ENCODE measurements at places on chromosomes 5 and 9. TPM values are rescaled to one million over a fixed set of nuclear protein-coding genes. Genes with fewer than 3 reads are reported as not detected.

ANKRD55 gene
- not detected for polyA plus RNA-seq

CATSPER3 gene
- polyA plus RNA-seq = 0.37 TPM

LRRTM2 gene
- 0.38 TPM for polyA plus RNA-seq

TTC16 gene
- 0.05 TPM for polyA plus RNA-seq

SH3GL2 gene
- polyA plus RNA-seq = 0.05 TPM

GRCh38 chr5:111973961-111974360 lies 217.0 kb upstream of the NREP start:
- H3K4me1 ChIP-seq = peaks cover 13% of the 10 kb centered on the region
- H3K36me3 ChIP-seq = no peaks in the 10 kb centered on the region
- no peak for DNase-seq
- H3K27me3 ChIP-seq = no peaks in the 10 kb centered on the region
- H3K4me3 ChIP-seq = no peak overlapping the region
- no peak overlapping the region for H3K27ac ChIP-seq

- no peak for DNase-seq
- peaks cover 15% of the 10 kb centered on the region for H3K36me3 ChIP-seq
- no peak overlapping the region for H3K4me3 ChIP-seq
- H3K4me1 ChIP-seq = peaks cover 6% of the 10 kb centered on the region
Measured at GRCh38 chr5:138853132-138853531, 22.0 kb downstream of the LRRTM2 start.

DNA sequence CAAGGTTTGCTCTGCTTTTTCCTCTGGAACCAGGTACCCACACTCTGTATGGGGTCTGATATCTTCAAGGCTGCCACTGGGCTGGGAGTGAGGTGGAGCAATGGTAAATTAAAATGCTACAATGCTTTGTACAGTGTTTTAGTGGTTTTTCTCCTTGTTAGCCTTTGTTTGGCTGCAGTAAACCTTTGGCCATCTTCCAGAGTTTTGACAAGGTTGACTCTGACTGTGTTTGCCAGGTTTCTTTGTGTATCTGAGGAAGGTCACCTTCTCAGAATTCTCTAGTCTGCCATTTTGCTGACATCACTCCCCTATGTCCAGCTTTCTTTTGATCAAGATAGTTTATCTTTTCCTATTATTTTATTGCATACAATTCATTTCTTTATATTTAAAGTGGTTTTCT lies 11.2 kb downstream of the SPATA31D1 start:
- H3K27ac ChIP-seq = no peak overlapping the region
- no peak overlapping the region for H3K4me3 ChIP-seq
- H3K4me1 ChIP-seq = no peaks in the 10 kb centered on the region
- H3K27me3 ChIP-seq = no peaks in the 10 kb centered on the region

- no peaks in the 10 kb centered on the region for H3K27me3 ChIP-seq
- DNase-seq = no peak
- H3K4me1 ChIP-seq = no peaks in the 10 kb centered on the region
- no peaks in the 10 kb centered on the region for H3K36me3 ChIP-seq
- no peak overlapping the region for H3K4me3 ChIP-seq
Measured at GRCh38 chr5:22514231-22514630, 338.9 kb downstream of the CDH12 start.

- no peak overlapping the region for H3K4me3 ChIP-seq
- DNase-seq = no peak
- H3K27ac ChIP-seq = no peak overlapping the region
Measured at GRCh38 chr9:20464242-20464641, 158.1 kb downstream of the MLLT3 start.

DNA sequence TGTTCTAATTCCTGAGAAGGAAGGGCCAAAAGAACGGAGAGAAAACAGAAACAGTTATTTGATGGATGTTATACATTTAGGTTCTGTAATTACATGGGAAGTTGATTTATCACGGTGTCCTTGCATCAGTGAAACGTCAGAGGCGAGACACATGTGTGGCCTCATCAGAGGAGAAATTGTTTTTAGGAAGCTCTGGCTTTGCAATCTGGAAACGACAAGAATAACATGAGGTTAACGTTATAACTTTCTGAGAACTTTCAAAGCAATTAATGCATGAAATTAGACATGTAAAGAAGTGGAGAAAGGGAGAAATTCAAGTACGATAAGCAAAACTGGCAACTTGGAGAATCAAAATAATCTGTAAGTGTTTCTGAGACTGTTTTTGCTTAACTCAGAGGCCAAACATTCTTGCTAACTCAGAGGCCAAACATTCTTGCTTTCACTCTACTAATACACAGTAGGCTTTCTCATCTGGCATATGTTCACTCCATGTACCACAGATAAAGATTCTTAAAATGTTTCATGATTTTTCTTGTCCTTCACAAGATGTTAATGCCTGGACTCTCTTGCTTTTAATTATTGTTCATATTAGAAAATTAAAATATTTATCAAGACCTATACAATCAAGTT lies 933.0 kb downstream of the TLE4 start:
- DNase-seq = no peak
- no peak overlapping the region for H3K4me3 ChIP-seq
- no peak overlapping the region for H3K27ac ChIP-seq

DNA sequence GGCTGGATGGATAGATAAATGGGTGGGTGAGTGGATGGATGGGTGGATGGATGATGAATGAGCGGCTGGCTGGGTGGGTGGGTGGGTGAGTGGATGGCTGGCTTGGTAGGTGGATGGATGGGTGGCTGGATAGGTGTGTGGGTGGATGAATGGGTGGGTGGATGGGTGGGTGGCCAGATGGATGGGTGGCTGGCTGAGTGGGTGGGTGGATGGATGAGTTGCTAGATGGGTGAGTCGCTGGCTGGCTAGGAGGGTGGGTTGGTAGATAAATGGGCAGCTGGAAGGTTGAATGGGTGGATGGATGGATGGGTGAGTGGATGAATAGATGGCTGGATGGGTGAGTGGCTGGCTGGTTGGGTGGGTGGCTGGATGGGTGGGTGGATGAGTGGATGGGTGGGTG lies 27.9 kb upstream of the CEP72 start:
- H3K27me3 ChIP-seq = peaks cover 16% of the 10 kb centered on the region
- H3K4me1 ChIP-seq = no peaks in the 10 kb centered on the region
- H3K36me3 ChIP-seq = no peaks in the 10 kb centered on the region
- DNase-seq = no peak

DNA sequence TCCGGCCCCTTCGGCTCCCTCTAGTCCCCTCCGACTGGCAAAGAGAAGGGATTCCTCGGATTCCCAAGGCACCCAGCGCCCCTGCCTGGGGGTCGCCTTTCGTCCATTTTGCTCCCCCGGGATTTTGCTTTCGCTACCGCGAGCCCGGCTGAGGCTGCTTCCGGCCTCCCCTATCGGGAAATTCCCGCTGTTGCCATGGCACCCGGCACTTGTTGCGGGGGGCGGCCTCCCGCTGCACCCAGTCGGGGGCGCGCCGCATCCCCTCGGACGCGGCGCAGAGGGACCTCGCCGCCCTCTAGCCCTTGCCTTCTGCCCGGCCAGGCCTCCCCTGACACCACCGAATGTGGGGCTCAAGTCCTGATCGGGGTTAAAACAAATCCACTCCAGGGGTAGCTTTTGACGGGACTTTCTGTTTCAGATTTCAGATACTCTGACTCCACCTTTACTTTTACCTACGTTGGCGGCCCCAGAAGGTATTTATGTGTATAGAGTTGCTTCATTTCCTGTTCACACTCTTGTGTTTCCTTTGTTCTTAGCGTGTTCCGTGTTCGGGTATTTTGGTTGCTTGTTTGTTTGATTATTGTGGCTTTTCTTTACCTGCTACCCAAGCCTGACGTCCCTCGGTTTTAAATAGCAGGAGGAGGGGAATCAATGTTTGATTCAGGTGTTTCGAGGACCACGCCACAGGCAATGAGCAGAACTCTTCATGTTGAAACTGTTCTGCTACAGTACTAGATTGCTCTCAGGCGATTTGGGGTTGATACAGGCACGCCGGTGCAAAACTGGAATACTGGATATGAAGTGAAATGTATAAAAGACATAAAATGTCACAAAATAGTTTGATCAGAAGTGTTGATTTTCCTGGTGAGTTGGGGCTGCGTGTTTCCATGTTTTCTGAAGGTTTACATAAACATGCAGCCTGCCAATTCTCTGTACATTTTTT lies 1.5 kb downstream of the PARP8 start:
- peaks cover 3% of the 10 kb centered on the region for H3K4me1 ChIP-seq
- H3K36me3 ChIP-seq = no peaks in the 10 kb centered on the region
- peak overlapping the region; percentile 92 for H3K4me3 ChIP-seq
- peak overlapping the region; percentile 50 for H3K27ac ChIP-seq

DNA sequence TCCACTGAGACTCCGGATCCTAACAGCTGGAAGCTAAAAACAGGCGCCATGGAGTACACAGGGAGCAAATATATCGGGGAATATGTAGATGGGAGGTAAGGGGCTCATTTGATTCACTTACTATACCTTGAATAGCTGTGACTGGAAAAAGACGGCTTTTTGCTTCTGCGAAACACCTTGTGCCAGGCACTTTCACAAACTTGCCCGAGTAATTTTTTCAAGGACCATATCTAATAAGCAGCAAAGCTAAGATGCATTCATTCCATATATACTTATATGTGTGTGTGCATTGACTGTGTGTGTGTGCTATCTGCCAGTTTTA lies 178 bp downstream of the MORN5 start:
- H3K4me1 ChIP-seq = no peaks in the 10 kb centered on the region
- H3K36me3 ChIP-seq = peaks cover 5% of the 10 kb centered on the region
- H3K27me3 ChIP-seq = no peaks in the 10 kb centered on the region
- H3K4me3 ChIP-seq = peak overlapping the region; percentile 75
- DNase-seq = no peak

DNA sequence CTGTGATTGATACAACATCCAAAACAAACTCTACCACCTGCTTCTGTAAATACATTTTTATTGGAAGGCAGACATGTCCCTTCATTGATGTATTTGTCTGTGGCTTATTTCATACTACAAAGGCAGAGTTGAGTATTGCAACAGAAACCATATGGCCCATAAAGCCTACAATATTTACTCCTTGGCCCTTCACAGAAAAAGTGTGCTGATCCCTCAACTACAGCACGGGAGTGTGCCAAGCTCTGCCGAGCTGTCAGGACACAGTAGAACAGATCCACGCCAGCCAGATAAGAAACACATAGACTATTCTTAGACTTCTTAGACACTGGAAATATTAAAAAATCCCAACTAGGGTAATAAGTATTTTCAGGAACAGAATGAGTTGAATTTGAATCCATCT lies 13.2 kb downstream of the TICAM2 start:
- H3K27me3 ChIP-seq = no peaks in the 10 kb centered on the region
- H3K36me3 ChIP-seq = no peaks in the 10 kb centered on the region
- no peak overlapping the region for H3K4me3 ChIP-seq
- DNase-seq = no peak

All from SK-N-SH (cell line).